Fibroblast of mammary gland (primary cell): ENCODE measurements at places on chromosomes 1 and 21.

GRCh38 chr21:43803558-43804300 lies 14.4 kb downstream of the RRP1 start:
- no peak for DNase-seq

DNA sequence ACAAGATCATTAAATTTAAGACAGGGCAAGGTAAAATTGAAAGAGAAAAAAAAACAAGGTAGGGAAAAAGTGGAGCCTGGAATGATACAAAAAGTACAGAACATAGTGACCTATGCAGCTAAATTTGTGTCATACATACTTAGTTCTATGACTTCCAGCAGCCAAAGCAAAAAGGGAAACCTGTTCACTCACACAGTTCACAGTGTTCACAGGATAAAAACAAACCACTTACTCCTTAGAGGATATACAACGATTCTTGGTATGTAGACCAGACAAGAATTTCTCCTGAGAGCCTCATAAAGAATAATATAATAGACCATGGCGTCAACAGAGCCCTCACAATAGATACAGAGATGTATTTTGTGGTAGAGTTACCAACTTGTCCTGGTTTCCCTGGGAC lies 27.5 kb downstream of the COA7 start:
- DNase-seq = no peak

GRCh38 chr1:30506291-30507015 lies 216.9 kb downstream of the MATN1 start:
- DNase-seq = no peak

DNA sequence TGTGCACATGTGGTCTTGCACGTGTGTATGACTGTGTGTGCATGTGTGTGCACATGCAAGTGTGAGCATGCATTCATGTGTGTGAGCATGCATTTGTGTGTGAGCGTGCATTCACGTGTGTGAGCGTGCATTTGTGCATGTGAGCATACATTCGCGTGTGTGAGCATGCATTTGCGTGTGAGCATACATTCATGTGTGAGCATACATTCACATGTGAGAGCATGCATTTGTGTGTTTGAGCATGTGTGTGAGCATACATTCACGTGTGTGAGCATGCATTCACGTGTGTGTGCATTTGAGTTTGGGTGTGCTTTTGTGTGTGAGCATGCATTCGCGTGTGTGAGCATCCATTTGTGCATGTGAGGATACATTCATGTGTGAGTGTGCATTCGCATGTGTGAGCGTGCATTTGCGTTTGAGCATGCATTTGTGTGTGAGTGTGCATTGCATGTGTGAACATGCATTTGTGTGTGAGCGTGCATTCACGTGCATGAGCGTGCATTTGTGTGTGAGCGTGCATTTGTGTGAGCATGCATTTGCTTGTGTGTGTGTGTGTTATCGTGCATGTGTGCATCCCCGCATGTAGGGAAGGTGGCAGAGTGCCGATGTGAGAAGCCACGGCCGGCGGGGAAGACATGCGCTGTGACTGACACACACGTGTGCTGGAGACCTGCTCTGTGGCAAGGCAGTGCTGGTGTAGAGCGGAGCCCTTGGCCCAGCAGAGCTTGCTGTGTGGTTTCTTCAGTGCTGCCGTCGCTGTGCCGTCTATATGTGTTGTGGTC lies 18.2 kb downstream of the ITGB2 start:
- DNase-seq = no peak

DNA sequence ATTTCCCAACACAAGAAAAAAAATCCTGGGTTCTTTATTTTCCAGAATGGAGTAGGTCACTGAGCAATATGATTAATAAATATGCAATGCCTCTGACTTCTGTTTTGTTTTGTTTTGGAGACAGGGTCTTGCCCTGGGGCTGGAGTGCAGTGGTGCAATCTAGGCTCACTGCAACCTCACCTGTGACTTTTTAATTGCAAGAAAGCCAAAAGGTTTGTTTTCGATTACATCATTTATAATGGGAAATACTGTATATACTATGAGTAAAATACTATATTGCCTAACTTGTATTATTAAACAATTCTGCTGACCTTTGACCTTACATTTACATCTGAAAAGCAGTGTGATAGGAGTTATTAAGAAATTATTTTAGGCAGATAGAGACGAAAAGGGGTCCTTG lies 11.6 kb upstream of the CD46 start:
- DNase-seq = no peak

GRCh38 chr1:157090771-157091170 lies 8.8 kb downstream of the ETV3L start:
- no peak for DNase-seq

- DNase-seq = peak; percentile 97
Measured at GRCh38 chr1:224565186-224565585, 50.9 kb upstream of the CNIH3 start.

DNA sequence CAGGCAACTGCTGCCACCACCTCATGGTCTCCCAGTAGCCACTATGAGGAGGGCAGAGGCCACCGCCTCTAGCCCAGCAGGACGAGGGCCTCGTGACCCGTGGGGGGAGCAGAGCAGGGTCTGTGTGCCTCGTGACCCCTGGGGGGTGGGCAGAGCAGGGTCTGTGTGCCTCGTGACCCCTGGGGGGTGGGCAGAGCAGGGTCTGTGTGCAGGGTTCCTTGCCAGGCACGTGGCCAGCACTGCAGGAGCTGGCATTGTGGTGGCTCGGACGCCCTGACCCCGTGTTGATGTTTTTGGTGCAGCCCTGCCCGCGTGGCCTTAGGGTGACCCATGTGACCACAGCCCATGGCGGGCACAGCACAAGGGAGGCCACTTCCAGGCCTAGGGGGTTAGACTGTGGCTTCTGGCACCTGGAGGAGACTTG lies 52.8 kb downstream of the SLX9 start:
- DNase-seq = no peak

GRCh38 chr1:151048645-151049032 lies 1.1 kb downstream of the C1orf56 start:
- DNase-seq = no peak

GRCh38 chr1:9822897-9823692 lies 670 bp downstream of the CLSTN1 start:
- peak; percentile 17 for DNase-seq

DNA sequence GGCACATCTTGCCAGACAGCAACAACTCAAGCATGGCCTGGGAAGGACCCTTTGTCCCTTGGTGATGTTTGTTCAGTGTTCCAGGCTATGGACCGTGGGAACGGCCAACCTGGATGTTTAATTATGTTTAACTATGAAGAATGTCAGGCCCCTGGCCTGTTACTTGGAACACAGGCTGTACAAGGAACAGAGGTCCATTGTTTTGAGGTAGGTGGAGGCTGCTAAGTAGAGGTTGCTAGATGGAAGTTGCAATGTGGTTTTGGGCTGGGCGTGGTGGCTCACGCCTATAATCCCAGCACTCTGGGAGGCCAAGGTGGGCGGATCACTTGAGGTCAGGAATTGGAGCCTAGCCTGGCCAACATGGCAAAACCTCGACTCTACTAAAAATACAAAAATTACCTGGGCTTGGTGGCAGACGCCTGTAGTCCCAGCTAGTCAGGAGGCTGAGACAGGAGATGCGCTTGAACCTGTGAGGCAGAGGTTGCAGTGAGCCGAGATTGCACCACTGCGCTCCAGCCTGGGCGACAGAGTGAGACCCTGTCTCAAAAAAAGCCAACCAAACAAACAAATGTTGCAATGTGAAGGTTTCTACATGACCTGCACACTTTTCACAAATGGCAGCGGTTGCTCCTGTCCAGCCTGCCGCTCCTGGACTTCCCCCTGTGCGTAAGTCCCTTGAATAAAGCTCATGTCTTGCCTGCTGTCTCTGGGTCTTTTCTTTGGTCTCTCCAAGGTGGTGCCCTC lies 2.5 kb upstream of the LEFTY1 start:
- no peak for DNase-seq

DNA sequence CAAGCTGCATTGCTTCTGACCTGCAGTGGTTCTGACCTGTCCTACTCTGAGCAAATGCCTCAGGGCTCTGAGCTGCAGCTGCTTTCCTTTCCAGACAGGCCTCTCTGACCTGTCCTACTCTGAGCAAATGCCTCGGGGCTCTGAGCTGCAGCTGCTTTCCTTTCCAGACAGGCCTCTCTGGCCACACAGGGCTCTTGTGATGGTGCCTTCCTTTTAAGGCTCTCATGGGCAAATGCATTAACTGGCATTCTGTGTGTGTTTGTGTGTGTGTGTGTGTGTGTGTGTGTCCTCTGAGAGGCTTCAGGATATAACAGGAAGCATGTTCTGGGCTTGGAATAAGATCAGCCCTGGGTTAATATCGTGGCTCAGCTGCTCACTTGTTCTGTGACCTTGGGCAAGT lies 131.3 kb downstream of the NTPCR start:
- no peak for DNase-seq

GRCh38 chr1:78101514-78101913 lies 55.7 kb downstream of the GIPC2 start:
- DNase-seq = peak; percentile 94

- no peak for DNase-seq
Measured at GRCh38 chr1:67434491-67434890, 4.3 kb upstream of the SERBP1 start.

GRCh38 chr1:4307468-4307845 lies 347.0 kb upstream of the AJAP1 start:
- DNase-seq = no peak

DNA sequence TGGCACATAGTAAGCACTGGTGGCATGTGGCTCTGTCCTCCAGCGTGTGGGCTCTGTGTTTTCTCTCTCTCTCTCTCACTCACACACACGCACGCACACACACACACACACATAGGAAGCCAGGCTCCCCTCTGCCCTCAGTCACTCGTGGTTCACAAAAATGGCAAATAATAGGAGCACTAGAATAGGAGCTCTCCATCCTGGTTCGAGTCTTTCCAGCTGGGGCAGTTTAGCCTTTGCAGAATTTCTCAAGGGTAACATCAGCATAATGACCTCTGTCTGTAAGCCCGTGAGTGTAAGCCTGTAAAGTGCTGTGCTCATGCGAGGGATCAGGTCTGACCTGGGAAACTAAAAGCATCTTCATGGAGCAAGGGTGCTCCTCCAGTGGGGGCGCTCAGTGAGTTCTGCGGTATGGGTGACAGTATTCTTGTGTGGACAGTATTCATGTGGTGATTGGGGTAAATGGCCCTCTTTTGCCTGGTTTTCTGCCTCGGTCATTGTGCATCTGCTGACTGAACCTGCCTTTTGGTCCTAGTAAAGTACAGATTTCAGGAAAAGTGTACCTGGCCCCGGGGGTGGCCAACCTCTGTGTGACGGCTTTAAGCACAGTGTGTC lies 842 bp upstream of the ZC3H12A start:
- DNase-seq = no peak

DNA sequence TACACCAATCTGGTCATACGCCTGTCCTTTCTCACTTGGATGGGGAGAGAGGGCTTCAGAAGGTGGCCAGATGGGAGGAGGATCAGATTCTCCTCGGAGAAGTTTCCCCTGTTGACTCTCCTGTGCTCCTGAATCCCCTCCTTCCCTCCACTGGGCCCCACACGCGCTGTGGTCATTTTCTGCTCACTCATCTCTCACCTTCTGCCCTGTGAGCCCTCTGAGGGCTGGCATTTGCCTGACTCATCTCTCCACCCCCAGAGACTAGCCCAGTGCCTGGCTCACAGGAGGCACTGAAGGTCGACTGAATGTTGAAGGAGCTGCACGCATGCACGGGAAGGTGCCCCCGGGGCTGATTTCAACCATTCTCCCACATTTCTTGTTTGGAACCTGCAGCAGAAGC lies 14.2 kb downstream of the ABCA4 start:
- peak; percentile 21 for DNase-seq

DNA sequence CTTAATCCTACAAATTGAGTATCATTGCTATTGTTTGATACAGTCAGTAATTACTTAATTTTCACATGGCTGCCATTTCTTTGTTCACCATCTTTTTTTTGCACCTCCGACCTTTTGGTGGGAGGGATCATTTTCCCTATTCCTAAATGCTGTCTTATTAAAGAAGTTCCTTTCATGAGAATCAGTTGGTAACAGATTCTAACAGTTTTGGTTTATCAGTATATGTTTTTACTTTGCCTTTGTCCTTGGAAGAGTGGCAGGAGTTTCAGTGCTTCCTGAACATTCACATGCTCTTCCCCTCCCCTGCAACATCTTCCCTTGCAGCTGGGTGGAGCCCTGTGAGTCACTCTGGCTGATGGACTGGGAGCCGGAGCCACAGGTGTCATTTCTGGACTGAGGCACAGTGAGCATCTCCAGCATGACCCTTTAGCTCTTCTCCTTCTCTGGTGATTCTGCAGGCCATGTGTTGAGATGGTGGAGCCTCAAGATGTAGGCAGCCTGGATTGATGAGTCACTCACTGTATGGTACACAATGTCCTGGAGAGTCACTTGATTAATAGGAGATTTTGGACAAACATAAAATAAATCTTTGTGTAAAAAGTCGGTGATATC lies 217.7 kb downstream of the URB2 start:
- DNase-seq = peak; percentile 99

- no peak for DNase-seq
Measured at GRCh38 chr1:168613038-168613451, 36.6 kb downstream of the XCL1 start.

GRCh38 chr1:3620708-3621107 lies 4.1 kb upstream of the TPRG1L start:
- DNase-seq = no peak

- peak; percentile 89 for DNase-seq
Measured at GRCh38 chr21:28975397-28975796, 17.3 kb downstream of the LTN1 start.

GRCh38 chr1:180152588-180152987 lies 2.1 kb upstream of the QSOX1 start:
- DNase-seq = no peak

DNA sequence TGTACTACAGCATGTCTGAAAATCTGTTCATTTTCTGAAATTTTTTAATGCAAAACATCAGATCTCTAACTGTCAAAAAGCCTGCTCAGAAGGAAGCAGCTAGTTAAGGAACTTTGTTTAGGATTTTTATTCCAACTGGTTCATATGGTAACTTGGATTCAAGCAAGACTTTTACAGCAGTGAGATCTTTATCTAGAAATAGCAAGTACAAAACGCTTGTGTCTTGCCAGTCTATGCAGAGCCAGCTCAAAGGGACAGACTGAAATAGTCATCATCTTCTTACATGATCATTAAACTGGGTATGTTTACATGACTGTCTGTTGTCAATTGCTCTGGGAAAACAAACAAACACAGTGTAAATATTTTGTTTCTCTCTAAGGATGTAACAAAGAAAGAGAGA lies 37.6 kb downstream of the DDAH1 start:
- no peak for DNase-seq

DNA sequence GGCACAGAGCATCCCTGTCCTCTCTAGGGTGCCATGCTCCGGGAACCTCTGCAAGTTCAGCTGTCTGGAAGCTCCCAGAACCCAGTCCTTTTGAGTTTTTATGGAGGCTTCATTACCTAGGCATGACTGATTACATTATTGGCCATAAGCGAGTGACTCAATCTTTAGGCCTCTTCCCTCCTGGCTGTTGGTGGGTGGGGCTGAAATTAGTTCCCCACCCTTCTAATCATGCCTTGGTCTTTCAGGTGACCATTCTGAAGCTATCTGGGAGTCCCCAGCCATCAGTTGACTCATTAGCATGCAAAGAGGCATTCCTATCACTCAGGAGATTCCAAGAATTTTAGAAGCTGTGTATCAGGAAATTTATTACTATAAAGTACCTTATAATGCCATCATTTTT lies 46.6 kb downstream of the WLS start:
- no peak for DNase-seq
